Activated T-helper 1 cell treated with anti-CD3 and anti-CD28 coated beads, Interleukin-12 subunit alpha, Interleukin-12 subunit beta, Interleukin-2, Interleukin-4 antibody, amounts not matched to agents 30 ng/mL and 10 ng/mL and 1 ng/mL, durations not matched to agents 14 hours and 24 hours and 36 hours (primary cell): ENCODE measurements at places on chromosomes 5 and 9. TPM values are rescaled to one million over a fixed set of nuclear protein-coding genes. Genes with fewer than 3 reads are reported as not detected.

Gene FOXD4L6
- 0.16 TPM in 1 of 2 replicates, not detected in the other for total RNA-seq

DNA sequence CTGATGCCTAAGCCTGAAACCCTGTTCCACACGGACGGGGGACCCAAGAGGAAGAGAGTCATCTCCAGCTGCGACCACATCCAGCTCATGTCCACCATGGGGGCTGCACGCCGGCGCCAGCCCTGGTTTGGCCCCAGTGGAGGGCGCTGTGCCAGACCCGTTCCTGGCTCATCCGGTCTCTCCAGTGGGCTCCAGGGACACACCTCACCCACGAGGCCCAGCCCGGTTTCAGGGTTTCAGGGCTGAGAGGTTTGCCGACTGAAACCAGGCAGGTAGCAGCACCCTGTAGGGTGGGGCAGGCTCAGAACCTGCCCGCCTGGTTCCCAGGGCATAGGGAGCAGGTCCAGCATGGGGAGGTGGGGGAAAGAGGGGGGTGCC is 71.4 kb upstream of the STXBP1 start:
- H3K4me1 ChIP-seq: peaks cover 6% of the 10 kb centered on the region
- H3K27ac ChIP-seq: no peak overlapping the region
- no peak for DNase-seq
- H3K36me3 ChIP-seq: peaks cover 3% of the 10 kb centered on the region

Gene C7
- total RNA-seq: not detected in 2 replicates

DNA sequence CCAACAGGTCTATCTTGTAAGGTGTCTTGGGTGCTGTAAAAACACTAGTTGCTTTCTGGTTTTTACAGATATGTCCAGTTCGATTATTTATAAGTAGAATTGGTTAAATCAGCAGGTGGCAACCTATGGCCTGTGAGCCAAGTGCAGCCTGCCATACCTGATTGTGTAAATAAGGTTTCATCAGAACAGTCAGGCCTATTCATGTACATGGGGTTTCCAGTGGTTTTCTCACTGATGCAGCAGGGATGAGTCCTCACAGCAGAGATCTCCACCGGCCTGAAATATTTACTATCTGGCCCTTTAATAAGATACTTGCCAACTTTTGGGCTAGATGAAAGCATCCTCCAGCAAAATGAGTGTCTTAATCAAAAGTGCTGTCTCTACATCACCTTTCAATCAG is 132.9 kb upstream of the ICE1 start:
- no peak overlapping the region for H3K4me3 ChIP-seq
- H3K36me3 ChIP-seq: no peaks in the 10 kb centered on the region
- H3K4me1 ChIP-seq: no peaks in the 10 kb centered on the region
- no peaks in the 10 kb centered on the region for H3K27me3 ChIP-seq
- no peak for DNase-seq
- H3K27ac ChIP-seq: no peak overlapping the region

GRCh38 chr5:140992828-140993227 is 26.6 kb downstream of the PCDHAC2 start:
- H3K4me3 ChIP-seq: no peak overlapping the region
- no peaks in the 10 kb centered on the region for H3K36me3 ChIP-seq
- H3K27me3 ChIP-seq: no peaks in the 10 kb centered on the region
- no peak overlapping the region for H3K27ac ChIP-seq

Gene TTC23L
- total RNA-seq: not detected in 2 replicates

DNA sequence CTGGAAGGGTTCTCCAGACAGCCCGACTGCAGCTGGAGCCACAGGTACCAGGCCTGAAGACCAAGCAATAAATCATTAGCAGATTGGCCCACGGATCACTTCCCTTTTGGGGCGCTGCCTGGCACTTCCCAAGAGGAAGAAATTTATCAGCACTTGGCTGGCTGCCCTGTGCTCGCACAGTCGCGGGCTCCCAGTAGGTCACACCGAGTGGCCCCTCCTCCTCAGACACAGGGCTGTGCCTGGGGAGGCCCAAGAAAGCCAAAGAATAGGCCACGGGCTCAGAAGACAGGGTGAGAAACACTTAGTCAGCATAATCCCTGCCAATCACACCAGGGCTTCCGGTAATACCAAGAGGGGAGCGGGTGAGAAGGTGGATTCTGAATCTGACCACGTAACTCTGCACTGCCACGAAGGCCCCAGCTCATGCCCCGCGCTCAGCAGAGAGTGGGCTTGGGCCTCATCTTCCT is 115.7 kb upstream of the MSX2 start:
- H3K4me3 ChIP-seq: no peak overlapping the region
- no peaks in the 10 kb centered on the region for H3K4me1 ChIP-seq
- H3K27ac ChIP-seq: no peak overlapping the region
- no peaks in the 10 kb centered on the region for H3K36me3 ChIP-seq

DNA sequence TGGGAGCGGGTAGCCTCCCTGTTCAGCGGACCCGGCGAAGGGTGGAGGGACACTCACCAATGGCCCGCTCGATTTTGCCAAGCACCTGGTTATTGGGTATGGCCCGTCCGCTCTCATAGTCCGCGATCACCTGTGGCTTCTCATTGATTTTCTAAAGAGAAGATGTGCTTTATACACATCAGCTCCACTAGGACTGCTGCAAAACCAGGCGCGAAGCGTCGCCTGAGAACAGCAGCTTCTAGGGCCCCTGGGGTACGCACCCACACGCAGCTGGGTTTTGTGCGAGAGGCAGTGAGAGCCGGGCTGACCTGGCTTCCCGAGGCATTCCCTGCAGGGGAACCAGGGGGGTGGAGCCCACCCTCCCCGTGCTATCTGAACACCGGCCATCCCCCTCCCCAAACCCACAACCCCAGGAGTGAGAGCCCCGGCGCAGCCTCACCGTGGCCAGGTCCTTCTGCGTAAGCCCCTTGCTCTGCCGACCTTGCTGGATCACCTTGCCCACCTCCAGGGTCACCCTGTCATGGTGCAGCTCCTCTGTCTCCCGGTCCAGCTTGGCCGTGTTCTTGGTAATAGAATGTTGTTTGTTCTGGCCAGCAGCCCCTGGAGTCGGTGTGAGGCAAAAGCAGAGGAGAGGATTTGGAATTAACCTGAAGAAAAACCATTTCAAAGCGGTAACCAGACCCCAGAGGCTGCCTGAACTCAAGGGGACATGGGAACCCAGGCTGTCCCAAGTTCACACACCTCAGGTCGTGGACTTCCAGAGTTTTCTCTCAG is 3.1 kb downstream of the EDF1 start:
- peaks cover 16% of the 10 kb centered on the region for H3K36me3 ChIP-seq
- H3K27me3 ChIP-seq: no peaks in the 10 kb centered on the region
- H3K27ac ChIP-seq: no peak overlapping the region
- DNase-seq: no peak
- H3K4me3 ChIP-seq: peak overlapping the region; percentile 11
- H3K4me1 ChIP-seq: peaks cover 10% of the 10 kb centered on the region

DNA sequence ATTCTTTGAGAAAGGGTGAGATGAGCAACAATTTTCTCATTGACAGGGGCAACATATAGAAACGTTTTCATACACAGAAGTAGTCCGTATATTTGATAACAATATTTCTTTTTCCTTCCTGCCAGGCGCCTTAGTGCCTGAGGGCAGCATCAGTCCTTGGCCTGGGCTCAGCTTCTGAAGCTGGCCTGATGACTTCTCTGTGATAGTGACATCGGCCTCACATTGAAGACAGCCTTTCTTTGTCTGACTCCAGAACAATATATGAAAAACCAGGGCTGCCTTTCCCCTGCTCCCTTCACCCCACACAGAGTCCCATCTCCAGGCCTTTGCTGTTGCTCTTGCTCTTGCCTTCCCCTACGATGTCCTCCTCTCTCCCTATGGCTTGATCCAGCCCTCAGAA is 24.1 kb upstream of the TCOF1 start:
- peaks cover 16% of the 10 kb centered on the region for H3K27me3 ChIP-seq
- no peak overlapping the region for H3K27ac ChIP-seq
- H3K4me1 ChIP-seq: no peaks in the 10 kb centered on the region
- no peaks in the 10 kb centered on the region for H3K36me3 ChIP-seq
- H3K4me3 ChIP-seq: no peak overlapping the region
